Activated naive CD4-positive, alpha-beta T cell (primary cell): ENCODE measurements at places on chromosomes 13 and 19.

- DNase-seq = no peak
These were observed 502.7 kb downstream of the FGF9 start for GRCh38 chr13:22173610-22174009.

GRCh38 chr13:101242720-101243119 is 173.6 kb downstream of the NALCN start:
- no peak for DNase-seq

GRCh38 chr13:80259159-80259558 is 81.8 kb downstream of the SPRY2 start:
- no peak for DNase-seq

GRCh38 chr19:41880329-41880708 is 2.7 kb upstream of the ARHGEF1 start:
- no peak for DNase-seq

DNA sequence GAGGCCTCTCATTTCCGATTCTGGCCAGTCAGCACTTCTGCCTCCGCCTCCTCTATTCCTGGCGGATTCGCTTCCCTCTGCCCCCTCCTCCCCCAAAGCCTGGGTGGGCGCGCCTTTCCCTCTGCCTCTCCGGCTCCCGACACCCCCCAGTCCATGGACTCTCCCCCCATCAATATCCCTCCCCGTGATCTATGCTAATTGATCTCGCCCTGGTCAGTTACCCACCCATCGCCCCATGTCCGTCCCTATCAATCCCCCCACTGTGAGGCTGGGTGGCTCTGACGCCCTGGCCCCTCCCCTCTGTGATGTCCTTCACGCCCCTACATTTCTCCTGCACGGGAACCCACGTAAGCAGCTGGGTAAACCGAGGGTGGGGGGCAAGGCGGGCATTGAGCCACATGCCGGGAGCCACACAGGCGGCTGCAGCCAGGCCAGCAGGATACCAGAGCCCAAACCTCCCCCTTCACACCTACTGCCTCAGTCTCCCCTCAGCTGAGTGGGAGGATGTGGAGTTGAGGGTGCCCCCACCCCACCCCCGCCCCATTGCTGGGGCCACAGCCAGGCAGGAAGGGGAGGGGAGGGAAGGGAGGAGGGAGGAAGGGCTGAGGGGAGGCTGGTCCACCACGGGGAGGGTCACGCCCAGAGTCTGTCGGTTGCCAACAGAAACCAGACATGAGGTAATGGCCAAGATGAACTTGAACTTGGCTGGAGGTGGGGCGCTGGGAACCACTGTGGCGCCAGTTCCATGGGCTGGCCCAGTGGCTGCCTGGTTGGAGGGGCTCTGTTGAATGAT is 21.0 kb downstream of the SMIM24 start:
- no peak for DNase-seq

GRCh38 chr13:73693215-73693614 is 441.0 kb downstream of the KLF12 start:
- no peak for DNase-seq

GRCh38 chr19:11814700-11815035 is 595 bp downstream of the ZNF440 start:
- no peak for DNase-seq

DNA sequence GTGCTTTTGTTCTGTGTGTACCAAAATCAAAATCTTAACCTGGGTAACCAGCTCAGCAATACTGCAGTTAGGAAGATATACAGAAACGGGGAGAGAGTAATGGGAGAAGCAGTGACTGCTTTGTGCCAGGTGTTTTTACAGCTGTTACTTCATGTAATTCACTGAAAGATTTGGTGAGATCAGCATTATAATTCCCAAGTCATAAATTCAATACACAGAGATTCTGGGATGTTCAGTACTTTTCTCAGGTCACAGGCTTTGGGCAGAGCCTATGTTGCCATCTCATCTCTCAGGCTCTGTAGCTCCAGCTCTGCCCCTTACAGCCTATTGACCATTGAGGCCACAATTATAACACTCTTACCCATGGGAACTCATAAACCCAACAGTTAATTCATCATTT is 138.5 kb downstream of the ZAR1L start:
- no peak for DNase-seq

GRCh38 chr19:7942981-7943443 is 454 bp downstream of the TIMM44 start:
- no peak for DNase-seq

DNA sequence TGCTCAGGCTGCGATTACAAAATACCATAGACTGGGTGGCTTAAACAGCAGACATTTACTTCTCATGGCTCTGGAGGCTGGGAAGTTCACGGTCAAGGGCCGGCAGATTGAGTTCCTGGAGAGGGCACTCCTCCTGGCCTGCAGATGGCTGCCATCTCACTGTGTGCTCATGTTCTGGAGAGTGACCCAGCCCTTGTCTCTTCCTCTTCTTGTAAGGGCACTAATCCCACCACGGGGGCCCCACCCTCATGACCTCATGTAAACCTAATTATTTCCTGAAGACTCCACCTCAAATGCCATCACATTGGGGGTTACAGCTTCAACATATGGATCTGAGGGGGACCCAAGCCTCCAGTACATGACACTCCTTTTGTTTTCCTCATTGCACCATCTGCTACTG is 56.0 kb upstream of the CLDN10 start:
- no peak for DNase-seq

DNA sequence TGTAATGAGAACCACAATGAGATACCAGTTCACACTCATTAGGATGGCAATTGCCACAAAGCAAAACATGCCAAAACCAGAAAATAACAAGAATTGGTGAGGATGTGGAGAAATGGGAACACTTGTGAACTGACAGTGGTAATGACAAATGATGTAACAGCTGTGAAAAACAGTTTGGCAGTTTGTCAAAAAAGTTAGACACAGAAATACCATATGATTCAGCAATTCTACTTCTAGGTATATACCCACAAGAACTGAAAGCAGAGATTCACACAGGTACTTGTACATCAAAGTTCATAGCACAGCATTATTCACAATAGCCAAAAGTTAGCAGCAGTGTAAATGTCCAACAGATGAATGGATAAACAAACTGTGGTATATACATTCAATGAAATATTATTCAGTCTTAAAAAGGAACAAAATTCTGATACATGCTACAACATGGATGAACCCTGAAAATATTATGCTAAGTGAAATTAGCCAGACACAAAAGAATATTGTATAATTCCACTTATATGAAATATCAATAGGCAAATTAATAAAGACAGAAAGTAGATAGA is 96.5 kb downstream of the UGGT2 start:
- DNase-seq = no peak

DNA sequence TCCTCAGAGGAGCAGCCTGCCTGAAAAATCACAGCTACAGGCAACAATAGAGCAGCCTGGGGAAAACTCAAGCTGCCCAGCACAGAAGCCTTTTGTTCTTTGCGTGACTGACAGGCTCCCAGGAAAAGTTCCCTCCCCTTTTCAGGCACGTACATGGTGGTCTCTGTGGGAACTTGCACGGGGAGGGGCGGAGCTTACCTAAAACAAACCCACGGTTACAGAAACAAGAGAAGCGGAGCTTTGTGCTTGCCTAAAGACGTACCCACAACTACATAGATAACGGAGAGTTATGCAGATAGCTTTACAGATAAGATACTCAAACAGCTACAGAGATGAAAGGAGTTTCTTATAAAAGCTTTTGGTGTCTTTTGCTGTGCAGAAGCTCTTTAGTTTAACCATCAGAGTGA is 11.4 kb downstream of the ETFB start:
- DNase-seq = no peak

DNA sequence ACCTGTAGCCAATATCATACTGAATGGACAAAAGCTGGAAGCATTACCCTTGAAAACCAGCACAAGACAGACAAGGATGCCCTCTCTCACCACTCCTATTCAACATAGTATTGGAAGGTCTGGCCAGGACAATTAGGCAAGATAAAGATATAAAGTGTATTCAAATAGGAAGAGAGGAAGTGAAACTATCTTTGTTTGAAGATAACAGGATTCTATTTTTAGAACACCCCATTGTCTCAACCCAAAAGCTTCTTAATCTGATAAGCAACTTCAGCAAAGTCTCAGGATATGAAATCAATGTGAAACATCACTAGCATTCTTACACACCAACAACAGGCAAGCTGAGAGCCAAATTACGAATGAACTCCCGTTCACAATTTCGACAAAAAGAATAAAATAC is 17.8 kb upstream of the CCNA1 start:
- DNase-seq = no peak

DNA sequence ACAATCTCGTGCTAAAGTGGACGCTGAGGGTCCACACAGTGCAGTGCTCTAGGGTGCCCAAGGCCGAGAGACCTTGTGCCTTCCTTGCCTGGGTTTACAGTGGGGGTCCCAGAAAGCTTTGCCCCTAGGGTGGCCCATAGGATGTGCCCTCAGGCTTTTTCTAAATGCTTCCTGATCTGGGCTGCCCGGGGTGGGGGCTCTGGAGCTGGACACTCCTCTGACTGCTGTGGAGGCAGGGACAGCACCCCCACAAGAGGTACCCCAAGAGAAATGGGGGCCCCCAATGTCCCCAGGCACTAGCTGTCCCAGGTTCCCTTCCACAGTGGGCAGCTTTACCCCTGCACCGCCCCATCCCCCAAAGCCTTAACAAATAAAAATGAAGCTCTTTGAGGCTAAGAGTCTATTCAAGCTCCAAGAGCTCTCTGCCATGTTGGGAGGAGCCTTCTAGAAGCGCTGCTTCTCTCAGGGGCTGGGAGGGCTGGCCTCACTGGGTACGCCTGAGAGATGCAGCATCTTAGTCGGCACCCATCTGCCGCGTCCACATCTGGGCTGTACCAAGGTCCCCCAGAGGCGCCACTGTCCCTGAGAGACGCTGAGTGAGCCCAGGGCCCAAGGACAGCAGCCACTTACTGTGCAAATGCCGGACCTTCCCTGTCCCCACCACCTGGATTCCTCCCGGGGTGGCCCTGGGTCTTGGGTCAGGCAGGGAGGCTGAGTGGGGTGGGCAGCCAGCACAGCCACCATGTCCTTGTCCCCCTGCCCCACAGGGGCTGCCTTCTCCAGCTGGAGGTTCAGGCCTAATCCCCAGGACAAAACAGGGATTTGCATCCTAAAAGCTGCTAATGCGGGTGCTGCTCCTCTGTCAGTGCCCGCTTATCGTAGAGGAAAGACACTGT is 27.4 kb downstream of the CEBPA start:
- no peak for DNase-seq

DNA sequence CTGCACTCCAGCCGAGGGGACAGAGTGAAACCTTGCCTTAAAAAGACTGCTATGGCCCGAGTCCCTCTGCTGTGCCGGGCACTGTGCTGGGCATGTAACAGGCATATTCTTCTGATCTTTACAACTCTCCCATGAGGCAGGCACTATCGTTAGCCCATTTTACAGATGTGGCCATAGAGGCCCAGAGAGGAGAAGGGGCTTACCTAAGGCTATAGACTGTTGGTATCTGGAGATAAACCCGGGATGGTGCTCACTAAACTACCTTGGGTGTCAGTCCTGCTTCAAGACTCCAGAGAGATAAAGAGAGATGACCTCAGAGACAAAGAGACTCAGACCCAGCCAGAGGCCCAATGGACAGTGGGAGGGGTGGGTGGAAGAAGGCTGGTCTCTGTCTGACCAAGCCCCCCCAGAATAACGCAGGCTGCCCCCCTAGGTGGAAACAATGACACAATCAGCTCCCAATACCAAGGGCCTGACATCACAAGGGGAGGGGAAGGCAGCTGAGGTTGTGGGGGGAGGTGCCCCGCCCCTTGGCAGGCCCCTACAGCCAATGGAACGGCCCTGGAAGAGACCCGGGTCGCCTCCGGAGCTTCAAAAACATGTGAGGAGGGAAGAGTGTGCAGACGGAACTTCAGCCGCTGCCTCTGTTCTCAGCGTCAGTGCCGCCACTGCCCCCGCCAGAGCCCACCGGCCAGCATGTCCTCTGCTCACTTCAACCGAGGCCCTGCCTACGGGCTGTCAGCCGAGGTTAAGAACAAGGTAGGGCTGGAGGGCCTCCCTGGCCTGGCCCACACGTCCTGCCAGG is at the start of gene CNN1:
TSS of gene CNN1 (plus strand) at position 620 of the 805 bp plus-strand sequence. CDS start at position 697, 77 bp downstream.
- DNase-seq = no peak

GRCh38 chr19:31256593-31256960 is 92.7 kb downstream of the TSHZ3 start:
- no peak for DNase-seq

DNA sequence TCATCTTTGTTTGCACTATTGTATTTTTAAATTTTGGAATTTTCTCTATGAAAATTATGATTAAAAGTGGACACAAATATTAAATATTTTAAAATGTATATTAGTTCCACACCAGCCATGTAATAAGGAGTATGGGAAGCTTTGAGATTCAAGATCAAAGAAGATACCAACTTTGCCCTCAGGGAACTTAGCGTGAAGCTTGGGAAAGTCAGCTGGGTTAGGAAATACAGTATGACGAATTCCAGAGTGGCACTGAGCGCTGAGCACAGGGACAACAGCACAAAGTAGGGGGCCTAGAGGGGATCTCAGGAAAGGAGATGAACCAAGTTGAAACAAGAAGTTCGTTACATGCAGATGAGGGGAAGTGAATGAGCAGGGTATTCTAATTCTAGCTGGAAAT is 76.9 kb upstream of the SHISA2 start:
- DNase-seq = no peak

GRCh38 chr19:42154471-42155323 is 22.5 kb upstream of the POU2F2 start:
- no peak for DNase-seq

- no peak for DNase-seq
These were observed 8.1 kb downstream of the KLK1 start for GRCh38 chr19:50815439-50815838.

DNA sequence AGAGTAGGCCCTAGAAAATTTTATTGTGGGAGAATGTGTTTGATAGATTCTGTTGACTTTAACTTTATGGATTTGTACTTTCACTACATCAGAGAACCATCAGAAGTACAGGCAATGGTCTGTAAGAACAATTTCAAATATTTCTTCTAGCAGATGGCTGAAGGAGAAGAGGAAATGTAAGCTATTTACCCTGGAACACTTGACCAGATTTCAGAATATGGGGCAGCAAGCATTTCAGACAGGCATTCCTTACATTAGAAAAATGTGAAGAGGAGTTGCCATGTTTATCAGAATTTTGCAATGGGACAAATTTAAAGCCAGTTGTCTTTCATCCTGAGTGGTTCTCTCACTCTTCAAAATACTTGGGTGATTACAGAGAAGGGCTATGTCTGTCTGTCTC is 7.5 kb downstream of the FRY start:
- DNase-seq = no peak

- DNase-seq = no peak
These were observed 63.9 kb downstream of the SLC10A2 start for GRCh38 chr13:103002279-103002678.

- DNase-seq = no peak
These were observed 5.7 kb downstream of the COL5A3 start for GRCh38 chr19:10004617-10005016.

DNA sequence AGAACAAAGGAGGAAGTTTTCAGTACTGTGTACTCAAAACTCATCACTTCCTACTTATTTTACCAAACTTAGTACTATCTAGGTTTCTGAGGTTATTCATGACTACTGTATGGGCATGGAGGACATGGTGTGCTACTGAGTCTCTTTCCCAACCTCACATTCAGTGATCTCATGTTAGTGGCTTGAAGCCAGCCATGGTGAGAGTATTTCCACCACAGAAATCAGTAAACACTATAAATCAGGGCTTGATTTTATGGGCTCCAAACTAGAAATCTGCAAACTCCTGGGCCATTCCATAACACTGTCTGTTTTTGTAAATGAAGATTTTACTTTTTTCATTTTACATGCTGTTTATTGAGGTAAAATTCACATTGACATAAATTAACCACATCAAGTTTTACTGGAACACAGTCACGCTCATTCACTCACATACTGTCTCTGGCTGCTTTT is 19.7 kb downstream of the MED26 start:
- no peak for DNase-seq

- no peak for DNase-seq
These were observed 481.7 kb upstream of the PRR20A start for GRCh38 chr13:56659041-56659471.
